Right lung (tissue), 10 donors: ENCODE measurements at places on chromosomes 5 and 9. TPM values are rescaled to one million over a fixed set of nuclear protein-coding genes. Genes with fewer than 3 reads are reported as not detected.

GRCh38 chr9:89410022-89410421 is 87.9 kb downstream of the SEMA4D start:
- no peak for DNase-seq

The NMRK1 gene
- 54.6 TPM for polyA plus RNA-seq

- no peak for DNase-seq
These were observed 1876.0 kb upstream of the C9orf72 start for GRCh38 chr9:29449306-29449705.

- DNase-seq = peak; percentile 3
These were observed 891.4 kb upstream of the C9orf72 start for GRCh38 chr9:28464481-28465216.

GRCh38 chr5:39867923-39868322 is 443.1 kb upstream of the DAB2 start:
- DNase-seq = no peak

GRCh38 chr5:54379590-54379989 is 69.2 kb upstream of the ARL15 start:
- no peak for DNase-seq

DNA sequence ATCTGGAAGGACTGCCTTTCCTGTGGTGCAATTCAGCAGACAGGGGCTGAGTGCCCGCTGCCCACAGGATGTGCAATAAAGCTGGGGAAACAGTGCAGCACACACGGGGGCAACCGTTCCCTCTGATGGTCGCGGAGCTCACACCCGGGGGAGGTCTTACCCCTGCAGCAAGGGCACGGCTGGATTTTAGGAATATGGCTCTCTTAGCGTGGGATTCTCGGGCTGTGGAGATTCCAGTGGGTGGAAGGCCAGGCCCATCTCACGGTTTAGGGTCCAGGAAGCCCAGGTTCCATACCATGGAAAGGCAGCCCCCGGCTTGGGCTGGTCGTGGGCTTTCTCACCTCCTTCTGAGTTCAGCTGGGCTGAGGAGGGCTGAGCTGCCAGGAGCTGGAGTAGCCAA is 244.1 kb downstream of the MED10 start:
- no peak for DNase-seq

DNA sequence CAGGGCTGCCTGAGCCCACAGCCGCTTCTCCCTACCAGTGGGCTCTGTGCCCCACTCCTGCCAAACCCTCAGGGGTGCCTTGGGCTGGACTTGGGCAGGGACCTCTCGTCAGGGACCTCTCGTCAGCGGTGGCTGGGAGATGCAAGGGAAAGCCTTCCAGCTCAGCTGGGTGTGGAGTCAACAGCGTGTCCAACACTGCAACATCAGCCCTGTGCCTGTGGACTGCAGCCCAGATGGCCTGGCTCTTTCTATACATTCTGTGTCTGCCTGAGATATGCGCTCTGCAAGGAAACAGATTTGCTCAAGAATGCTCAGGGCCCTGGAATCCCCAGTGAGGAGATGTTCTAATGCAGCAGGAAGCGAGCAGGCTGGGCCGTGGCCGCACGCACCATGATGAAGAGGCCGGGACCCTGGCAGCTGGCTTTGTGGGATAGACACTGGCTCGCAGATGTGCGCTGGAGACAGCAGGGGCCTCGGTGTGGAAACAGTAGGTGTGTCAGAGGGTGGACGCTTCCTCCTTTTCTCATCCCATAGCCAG is 85.0 kb upstream of the COL5A1 start:
- DNase-seq = peak; percentile 59

DNA sequence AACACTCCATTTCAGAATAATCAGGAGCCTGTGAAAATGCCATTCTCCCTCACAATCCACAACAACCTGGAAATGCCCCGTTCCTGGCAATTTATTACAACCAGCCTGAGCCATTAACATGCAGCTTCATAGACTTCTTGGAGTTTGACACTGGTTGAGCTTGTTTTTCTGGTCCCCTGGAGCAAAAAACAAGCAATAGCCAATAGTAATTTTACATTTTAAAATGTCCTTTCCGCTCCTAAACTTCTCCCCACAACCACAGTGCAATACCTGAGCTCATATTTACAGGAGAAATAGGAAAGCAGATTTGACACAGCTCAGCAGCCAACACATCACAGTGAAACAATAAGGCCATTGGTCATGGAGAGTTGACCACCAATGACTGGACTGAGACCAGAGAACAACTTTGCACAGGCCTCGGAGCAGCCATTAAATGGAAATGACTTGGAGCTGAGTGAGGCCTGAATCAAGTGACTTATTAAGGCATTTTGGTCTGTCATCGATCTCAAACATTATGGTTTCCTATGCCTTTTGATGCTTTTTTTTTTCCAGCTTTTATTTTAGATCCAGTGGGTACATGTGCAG is 73.0 kb downstream of the ENC1 start:
- no peak for DNase-seq

The PTGS1 gene
- 5.5 TPM for polyA plus RNA-seq

- no peak for DNase-seq
These were observed 32.0 kb upstream of the SPTLC1 start for GRCh38 chr9:92147030-92147851.

The RBM18 gene
- 33.6 TPM for polyA plus RNA-seq

The ADRB2 gene
- 1.7 TPM for polyA plus RNA-seq

The ALDOB gene
- 3.6 TPM for polyA plus RNA-seq

DNA sequence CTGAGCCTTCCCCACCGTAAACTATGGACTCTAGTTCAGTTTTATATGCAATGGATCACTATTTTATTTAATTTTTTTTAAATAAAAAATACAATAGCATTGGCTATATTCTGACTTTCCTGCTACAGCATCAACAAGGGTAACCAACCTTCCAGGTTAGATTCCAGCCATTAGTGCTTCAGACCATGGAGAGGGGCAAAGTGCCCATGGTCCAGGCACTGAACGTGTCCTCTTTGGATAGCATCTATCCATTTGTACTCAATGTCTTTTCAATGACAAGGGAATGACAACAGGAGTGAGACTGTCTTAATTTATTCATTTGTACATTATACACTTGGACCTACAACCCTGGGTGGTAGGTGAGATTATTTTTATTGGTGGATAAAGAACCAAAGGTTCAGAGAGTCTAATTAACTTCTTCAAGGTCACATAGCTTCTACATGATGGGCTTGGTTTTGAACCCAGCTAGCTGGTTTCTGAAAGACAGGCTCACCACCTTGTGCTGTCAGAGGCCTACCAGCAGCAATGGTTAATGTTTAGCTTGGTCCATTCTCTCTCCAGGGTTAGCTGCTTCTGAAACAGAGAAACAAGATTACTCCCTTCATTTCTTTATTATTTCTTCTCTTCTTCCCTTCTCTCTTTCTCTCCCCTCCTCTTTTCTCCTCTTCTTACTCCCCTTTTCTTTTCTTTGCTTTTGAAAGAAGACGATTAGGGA is 11.5 kb downstream of the TMEM171 start:
- no peak for DNase-seq

GRCh38 chr9:114742947-114743346 is 61.0 kb upstream of the TEX48 start:
- DNase-seq = no peak

The TEX48 gene
- not detected for polyA plus RNA-seq

GRCh38 chr9:34185778-34186551 is 7.1 kb downstream of the UBAP1 start:
- DNase-seq = no peak

DNA sequence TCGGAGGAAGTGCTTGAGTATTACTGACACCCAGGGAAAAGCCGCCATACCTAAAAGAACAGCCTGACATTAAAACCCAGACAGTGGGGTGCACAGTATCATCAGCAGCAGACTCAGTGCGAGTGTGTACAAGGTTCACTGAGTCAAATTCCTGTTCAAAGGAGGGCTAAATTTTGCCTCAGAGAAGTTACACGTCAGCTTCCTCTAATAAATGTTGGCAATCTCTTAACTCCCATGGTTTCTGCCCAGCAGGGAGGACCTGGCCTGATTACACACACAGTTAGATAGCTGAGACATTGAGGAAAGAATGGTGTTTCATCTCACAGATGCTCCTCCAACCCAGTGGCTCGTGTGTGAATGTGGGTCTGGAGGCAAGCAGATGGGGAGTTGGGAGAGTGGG is 38.2 kb downstream of the NIPSNAP3B start:
- DNase-seq = no peak

- no peak for DNase-seq
These were observed 100.9 kb downstream of the SNCAIP start for GRCh38 chr5:122412966-122413365.

- no peak for DNase-seq
These were observed 250.9 kb downstream of the TMEM232 start for GRCh38 chr5:110475529-110475928.

DNA sequence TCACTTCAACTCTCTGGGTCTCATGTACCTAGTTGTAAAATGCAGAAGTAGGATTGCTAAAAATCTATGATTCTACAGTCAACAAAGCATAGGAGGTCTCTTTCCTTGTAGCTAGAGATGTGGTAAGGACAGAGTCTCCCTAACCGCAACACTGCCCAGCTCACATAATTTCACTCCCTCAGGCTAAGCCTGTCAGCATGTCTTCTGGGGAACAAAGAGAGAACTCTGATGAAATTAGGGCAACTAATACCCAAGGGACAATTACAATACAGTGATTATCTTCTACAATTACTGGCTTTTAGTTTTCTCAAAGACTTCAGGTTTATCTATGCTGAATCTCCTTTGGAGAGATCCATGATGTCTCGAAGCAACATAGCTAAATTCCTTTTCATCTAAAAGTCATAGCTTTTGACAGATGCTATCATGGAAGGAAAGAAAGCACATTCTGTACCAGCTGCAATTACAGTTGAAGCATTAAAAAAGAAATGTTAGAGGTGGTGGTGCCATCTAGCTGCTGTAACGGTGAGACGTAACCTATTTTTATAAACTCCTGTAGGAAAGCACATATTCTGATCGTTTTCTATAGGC is 141.1 kb upstream of the TARS1 start:
- DNase-seq = no peak

The SEMA4D gene
- 21.2 TPM for polyA plus RNA-seq

- no peak for DNase-seq
These were observed 31.4 kb upstream of the MSX2 start for GRCh38 chr5:174692982-174693422.

The HTR1A gene
- polyA plus RNA-seq = not detected

The MSX2 gene
- 2.1 TPM for polyA plus RNA-seq

The CARD9 gene
- 0.90 TPM for polyA plus RNA-seq

DNA sequence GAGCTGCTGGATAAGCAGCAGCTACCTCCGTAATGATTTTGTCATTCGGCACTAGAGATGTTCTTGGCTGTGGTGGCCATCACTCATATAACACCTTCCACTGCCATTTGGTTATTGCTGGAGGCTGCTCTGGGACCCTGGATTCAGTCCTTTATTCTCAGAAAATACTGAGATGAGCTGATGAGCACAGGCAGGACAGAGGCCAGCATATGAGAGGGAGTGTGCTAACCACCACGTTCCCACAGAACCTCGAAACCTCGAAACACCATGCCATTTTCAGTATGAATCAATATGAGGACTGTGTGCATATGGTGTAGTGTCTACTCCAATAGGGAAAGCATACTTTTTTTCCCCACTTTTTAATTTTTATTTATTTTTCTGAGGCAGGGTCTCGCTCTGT is 56.6 kb downstream of the ADAM19 start:
- DNase-seq = no peak

GRCh38 chr5:149406203-149406978 is 27.3 kb upstream of the IL17B start:
- DNase-seq = peak; percentile 83

The REEP2 gene
- 1.8 TPM for polyA plus RNA-seq

DNA sequence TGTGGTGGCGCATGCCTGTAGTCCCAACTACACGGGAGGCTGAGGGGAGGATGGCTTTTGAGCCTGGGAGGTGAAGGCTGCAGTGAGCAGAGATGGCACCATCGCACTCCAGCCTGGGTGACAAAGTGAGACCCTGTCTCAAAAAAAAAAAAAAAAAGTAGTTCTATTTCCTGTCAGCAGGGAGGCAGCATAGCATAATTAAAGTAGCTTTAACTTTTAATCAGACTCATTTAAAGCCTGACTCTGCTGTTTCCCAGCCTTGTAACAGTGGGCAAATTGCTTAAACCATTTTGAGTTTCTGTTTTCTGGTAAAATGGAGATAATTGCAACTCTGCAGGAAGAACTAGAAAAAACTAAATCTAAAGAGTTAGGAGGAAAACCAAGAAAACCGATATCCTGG is 31.2 kb downstream of the CNOT6 start:
- no peak for DNase-seq

GRCh38 chr5:99664972-99665371 is 736.2 kb upstream of the CHD1 start:
- DNase-seq = no peak
